ENCODE measurements at places on chromosomes 5 and 9.

DNA sequence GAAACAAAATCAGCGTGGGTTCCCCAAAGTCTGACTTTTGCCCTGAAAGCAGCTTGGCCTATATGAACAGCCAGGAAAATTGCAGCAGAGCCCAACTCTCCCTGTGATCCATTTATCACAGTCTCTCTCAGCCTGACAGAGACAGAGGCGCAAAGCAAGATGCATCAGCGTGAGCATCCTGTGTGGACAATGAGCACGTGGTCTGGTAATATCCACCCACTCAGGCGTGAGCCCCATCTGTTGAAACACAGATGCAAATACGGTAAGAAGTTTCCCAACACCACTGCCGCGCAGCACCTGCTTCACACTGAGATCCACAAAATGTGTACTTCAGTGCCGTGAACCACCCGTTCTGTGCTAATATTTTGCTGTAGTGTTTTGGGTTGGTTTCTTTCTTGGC lies 114.6 kb downstream of the MRPL36 start:
- DNase-seq: no peak

GRCh38 chr9:98796364-98797101 lies at the start of gene ANKS6:
Gene ANKS6, minus strand, starts transcription at chr9:98796555. Its CDS starts 64 bp downstream, at chr9:98796491.
- DNase-seq: peak; percentile 76

- peak; percentile 53 for DNase-seq
Observed at GRCh38 chr5:142957528-142957927, 187.4 kb downstream of the ARHGAP26 start.

- DNase-seq: no peak
Observed at GRCh38 chr9:14068690-14069089, 245.3 kb downstream of the NFIB start.

DNA sequence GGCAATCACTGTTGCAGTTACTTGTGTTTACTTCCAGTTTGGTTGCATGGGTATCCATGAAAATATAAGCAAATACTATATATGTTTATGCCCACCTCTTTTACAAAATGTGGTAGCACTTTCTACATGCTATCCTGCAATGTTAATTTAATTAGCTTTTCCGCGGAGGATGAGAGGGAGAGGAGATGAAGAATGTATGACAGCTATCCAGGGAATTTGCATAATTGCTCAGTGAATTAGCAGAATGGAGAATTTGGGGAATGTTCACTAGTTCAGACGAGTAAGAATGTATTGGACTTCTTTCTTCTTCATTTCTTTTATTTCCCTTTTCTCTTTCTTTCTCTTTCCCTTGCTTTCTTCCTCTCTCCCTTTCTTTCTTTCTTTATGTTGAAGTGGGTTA lies 140.7 kb upstream of the SLC28A3 start:
- DNase-seq: no peak

- DNase-seq: no peak
Observed at GRCh38 chr9:117662651-117663050, 41.6 kb upstream of the TLR4 start.

DNA sequence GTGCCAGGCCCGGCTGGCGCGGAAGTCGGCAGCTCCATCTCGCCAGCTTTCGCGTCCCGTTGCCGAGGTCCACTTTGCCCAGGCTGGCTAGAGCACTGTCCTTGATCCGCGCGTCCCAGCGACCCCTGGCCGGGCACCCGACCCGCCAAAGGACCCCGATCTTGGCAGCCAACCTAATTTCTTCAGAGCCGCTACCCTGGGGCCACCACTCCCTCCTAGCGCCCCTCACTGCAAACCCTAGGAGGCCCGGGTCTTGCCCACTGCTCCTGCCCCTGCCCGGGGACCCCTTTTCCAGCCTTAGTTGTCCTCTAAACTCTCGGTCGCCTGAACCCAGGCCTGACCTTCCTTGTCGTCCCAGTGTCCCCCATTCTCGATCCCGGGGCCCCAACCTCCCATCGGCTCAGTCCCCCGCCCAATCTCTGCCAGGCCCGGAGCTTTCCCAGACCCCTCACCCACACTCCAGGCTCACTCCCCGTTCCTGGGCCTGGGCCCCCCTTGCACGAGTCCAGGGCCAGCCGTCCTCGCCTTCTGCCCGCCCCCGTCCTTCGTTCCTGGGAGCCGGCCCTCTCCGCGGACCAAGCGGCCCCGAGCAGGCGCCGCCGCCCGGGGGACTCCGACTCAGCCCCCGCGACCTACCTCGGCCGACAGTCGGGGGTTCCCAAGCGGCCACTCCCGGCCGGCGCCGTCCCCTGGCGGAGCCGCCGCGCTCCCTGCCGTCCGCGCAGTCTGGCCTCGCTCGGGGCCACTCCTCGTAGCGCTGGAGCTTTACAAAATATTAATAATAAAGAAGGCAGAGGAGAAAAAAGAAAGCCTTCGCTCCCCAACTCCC lies 701 bp upstream of the LMX1B start:
- no peak for DNase-seq

GRCh38 chr5:168591302-168592013 lies 12.3 kb upstream of the PANK3 start:
- DNase-seq: peak; percentile 32

GRCh38 chr9:117951127-117951526 lies 246.9 kb downstream of the TLR4 start:
- no peak for DNase-seq

DNA sequence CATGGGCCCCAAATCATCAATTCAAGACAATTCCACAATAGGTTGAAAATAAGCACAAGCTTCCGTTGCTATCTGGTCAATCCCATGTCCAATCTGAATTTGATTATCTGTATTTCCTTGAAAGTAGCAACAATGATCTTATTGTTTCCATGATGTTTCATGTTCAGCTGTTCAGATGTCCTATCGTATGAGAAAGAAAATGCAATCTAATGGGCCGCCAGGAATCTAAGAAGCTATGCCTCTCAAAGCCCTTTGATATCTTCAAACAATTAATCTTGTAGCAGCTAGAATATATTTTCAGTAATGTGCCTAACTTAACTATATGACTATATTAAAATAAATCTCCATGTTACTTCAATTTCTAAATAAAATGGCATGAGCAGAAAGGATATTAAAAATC lies 32.1 kb upstream of the ALDOB start:
- no peak for DNase-seq

DNA sequence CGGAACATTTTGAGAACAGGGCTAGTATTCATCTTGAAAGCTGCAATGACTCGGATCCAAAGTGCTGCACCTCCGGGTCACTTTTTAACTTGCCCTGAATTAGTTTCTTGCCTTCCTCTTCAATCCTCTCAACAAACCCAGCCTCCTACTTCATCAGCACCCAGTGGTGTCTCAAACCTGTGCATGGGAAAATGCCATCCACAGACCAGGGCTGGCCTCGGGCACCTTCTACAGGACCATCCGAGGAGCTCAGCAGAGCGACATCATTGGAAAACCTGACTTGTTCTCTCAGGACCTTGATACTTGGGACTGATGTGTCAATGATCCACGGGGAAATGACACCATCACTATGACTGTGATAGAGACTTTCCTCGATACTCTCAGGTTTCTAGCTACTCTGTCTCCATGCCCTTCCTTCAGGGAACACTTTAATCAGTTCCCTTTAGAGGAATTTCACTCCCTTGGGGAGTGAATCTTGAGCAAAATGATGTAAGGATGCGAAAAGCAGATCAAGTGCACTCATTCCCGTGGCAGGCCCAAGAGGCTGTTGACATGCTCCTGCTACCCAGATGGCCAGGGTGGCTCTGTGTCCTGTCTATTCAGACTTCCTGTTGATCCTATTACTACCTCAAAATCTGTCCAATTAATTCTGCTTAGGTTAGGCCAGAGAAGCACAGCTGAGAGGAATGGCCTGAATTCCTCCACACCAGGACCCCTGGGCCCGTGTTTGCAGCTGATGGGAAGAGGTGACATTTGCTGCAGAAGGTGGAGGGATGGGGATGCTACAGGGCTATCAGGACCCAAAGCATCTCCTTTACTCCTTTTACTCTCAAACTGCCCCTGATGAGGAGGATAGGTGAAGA lies 96.5 kb upstream of the SLC25A48 start:
- no peak for DNase-seq

DNA sequence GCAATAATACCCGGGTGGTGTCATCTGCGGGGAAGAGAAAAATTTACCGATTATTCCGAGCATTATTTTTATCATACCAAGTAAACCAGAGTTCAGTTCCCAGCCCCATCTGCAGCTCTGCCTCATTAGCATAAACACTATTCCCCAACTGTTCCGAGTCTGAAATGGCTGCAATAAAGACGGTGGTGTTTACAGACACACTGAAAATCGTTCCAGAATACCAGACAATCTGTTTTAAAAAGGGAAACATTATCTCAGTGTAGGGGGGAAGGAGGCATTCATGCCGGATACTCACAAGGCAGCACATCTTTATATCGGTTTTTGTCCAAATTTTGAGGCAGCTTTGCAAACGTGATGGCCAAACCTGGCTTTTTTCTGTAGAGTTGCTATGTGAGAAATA lies 70.3 kb upstream of the EPB41L4B start:
- no peak for DNase-seq

DNA sequence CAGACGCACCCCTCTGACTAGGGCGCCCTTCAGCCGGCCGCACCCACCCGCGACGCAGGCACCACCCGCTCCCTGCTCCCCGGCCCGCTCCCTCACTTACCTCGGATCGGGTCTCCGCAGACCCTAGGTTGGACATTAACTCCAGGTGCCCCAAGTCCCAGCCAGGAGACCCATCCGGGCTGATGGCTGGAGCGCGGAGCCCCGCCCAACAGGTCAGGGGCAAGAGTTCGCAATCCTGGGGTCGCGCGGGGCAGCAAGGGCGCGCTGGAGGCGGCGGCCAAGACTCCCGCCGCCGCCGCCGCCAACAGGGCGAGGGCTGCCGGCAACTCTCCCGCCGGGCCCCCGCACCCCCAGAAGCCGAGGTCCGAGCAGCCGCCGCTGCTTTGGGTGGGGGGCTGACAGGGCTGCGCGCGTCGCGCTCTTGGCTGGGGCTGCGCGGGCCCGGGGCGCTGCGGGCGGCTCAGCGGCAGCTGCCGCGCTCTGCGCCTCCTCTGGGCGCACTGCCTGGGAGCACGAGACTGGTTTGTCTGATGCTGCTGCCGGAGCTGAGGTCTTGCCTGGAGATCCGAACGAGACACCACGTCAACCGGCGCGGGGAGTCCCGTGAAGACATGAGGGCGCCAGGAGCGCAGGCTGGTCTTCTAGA lies at the start of gene GDNF:
TSS of gene GDNF (minus strand) at position 635 of the 646 bp plus-strand sequence. CDS start 5,245 bp downstream, outside the sequence.
- DNase-seq: peak; percentile 66

- no peak for DNase-seq
Observed at GRCh38 chr5:149585910-149586309, 4.6 kb downstream of the ARHGEF37 start.

DNA sequence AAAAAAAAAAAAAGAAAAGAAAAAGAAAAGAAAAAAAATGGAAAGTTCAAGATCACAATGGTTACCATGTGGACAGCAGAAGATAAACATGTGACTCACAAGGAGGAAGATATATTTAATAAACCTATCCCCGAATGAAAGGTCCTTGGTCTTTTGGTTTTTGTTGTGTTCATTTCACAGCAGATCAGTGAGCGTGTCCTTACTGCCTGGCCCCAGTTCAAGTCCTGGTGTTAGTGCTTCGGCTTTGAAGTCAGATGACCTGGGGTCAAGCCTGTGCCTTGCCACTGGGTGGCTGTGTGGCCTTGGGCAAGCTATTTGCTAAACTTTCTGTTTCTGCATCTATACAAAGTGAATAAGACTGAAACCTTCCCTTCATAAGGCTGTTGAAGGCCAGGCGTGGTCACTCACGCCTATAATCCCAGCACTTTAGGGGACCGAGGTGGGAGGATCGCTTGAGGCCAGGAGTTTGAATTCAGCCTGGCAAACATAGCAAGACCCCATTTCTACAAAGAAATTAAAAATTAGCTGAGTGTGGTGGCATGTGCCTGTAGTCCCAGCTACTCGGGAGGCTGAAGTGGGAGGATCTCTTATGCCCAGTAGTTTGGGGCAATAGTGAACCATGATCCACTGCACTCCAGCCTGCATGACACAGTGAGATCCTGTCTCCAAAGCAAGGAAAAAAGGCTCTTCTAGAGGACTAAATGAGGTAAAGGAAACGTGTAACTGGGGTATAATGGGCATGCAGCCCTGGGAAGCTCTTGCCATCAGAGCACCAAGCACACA lies 94.5 kb upstream of the SPATA31D4 start:
- DNase-seq: no peak

DNA sequence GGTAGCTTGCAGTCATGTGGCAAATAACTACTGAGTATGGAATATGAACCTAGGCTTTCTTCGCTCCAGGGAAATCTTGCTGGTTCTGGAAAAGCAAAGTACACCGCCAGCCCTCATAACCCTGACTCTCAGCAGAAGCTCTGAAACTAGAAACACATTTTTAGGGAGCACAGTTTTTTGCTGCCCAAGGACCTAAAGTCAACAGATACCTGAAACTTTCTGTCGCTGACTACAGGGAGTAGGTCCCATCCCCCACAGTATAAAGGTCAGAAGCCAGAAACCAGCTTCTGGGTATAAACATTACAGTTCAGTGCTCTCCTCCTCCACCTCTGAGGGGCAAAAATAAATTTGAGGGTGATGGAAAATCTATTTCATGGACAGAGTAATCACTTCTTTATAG lies 3.0 kb downstream of the ATOX1 start:
- DNase-seq: no peak

GRCh38 chr9:137305060-137305797 lies 3.2 kb upstream of the NRARP start:
- DNase-seq: no peak

GRCh38 chr9:125472926-125473701 lies 211.5 kb downstream of the GAPVD1 start:
- peak; percentile 96 for DNase-seq

DNA sequence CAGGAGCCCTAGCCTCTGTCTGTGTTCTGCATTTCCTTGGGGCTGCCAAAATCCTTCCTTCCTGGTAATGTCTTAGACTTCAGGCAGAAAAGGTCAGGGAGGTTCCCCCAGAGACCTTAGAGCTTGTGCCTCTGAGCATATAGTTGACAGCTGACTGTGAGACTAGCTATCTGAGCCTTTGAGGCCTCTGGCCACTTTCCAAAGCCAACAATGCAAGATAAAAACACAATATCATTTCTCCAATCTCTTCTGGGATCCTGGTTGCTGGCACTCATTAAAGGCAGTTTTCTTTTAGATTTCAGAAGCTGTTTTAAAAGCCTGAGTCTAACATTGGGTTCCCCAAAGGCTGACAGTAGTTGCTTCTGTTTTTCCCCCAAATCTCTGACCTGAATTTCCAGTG lies 13.2 kb upstream of the GLRA1 start:
- peak; percentile 6 for DNase-seq

- DNase-seq: peak; percentile 88
Observed at GRCh38 chr5:1125030-1125357, 13.1 kb upstream of the SLC12A7 start.

GRCh38 chr5:138950421-138951031 lies 75.4 kb upstream of the LRRTM2 start:
- DNase-seq: no peak

Measured in umbilical cord (tissue), 2 donors.